Natural killer cell (primary cell): ENCODE measurements at places on chromosomes 5 and 9. TPM values are rescaled to one million over a fixed set of nuclear protein-coding genes. Genes with fewer than 3 reads are reported as not detected.
A peak's percentile ranks its signal among the peaks of the same experiment; 100 is the strongest.

Gene CACFD1
- 5.4 TPM for total RNA-seq

Gene CCL21
- not detected for total RNA-seq

Gene SYNPO
- total RNA-seq = not detected

GRCh38 chr5:82165740-82166530 is 112.2 kb downstream of the RPS23 start:
- no peak for DNase-seq
- H3K27me3 ChIP-seq = no peaks in the 10 kb centered on the region
- H3K36me3 ChIP-seq = no peaks in the 10 kb centered on the region
- no peak overlapping the region for H3K4me3 ChIP-seq
- no peaks in the 10 kb centered on the region for H3K4me1 ChIP-seq
- H3K27ac ChIP-seq = no peak overlapping the region

DNA sequence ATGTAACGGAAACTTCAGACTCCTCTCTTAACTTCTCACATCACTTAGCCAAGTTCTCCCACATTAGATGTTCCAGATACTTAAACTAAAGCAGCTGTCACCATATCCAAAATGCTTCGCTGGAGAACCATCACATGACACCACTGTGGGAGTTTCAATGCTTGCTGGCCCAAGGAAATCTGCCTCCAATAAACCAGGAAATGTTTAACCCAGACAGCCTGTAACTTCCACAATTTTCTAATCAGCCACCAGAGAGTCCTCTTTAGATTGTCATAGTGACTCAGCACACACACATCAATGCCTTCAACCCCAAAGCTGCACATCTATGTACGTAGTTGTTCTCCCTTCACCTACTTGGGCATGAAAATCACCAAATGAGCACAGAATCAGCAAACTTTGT is 118.7 kb downstream of the LPAR1 start:
- no peaks in the 10 kb centered on the region for H3K27me3 ChIP-seq
- DNase-seq = no peak
- H3K27ac ChIP-seq = no peak overlapping the region
- H3K36me3 ChIP-seq = no peaks in the 10 kb centered on the region
- H3K4me1 ChIP-seq = no peaks in the 10 kb centered on the region
- H3K4me3 ChIP-seq = no peak overlapping the region

- H3K27ac ChIP-seq = no peak overlapping the region
- H3K4me1 ChIP-seq = no peaks in the 10 kb centered on the region
- H3K27me3 ChIP-seq = no peaks in the 10 kb centered on the region
- DNase-seq = peak; percentile 10
Measured at GRCh38 chr5:976849-977751, 31.5 kb upstream of the NKD2 start.

DNA sequence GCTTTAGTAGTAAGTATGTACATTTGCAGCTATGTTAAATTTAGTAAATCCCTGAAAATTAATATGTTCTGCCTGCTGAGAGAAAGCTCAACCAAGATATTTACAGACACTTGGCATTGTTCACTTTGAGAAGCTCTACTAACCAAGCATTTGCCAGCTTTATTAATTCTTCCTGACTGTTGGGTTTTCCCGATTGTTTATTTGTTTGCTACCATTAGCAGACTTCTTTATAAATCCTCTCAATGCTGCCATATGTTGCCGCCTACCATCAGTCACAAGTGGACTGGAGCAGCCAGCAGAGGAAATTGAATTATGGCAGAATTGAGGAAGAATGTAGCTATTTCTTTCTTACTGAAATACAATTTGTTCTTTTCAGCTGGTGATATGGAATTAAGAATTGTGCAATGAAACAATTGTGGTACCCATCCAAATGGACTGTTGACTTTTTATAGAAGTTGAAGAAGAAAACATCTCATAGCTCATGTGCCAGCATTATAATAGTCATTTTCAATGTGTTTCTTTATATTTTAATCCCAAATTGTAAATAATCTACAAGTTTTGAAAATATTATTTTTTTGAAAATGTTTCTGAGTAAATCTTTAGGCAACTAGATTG is 588.7 kb upstream of the CDH6 start:
- H3K4me1 ChIP-seq = no peaks in the 10 kb centered on the region
- no peak for DNase-seq
- H3K27me3 ChIP-seq = no peaks in the 10 kb centered on the region
- H3K36me3 ChIP-seq = no peaks in the 10 kb centered on the region

DNA sequence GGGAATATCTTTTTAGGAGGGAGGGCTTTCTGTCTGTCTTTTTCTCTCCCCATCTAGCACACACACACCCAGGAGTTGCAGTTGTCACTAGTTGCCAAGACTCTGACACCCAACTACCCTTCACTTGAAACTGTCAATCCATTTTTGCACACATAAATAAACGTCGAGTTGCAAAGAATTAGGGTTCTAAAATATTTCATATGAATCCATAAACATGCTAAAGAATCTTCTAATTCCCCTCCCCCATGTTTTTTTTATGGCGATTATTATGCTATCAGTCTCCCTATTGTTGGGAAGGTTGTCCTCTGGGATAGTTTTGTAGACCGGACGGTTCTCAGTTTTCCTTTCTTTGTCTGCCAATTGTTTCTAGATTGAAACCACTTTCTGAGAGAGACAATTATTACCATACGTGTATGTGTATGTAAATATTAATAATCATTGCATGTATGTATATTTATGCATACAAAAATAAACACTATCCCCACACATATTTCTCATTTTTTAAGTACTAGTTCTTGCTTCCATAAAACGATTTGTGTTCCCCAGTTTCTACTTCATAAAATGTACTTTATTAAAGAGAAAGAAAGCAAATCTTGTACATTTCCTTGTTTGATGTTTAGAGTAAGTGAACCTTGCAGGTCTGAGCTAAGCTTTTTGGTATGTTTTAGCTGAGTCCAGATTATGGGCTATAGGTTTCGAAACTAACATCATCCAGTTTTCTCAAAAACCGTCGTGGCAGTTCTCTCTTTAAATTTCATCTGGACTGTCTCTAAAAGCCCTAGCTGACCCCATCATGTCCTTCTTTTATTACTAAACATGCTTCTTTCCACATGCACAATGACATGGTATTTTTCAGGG is 165.0 kb upstream of the MPDZ start:
- no peak for DNase-seq
- no peaks in the 10 kb centered on the region for H3K36me3 ChIP-seq

DNA sequence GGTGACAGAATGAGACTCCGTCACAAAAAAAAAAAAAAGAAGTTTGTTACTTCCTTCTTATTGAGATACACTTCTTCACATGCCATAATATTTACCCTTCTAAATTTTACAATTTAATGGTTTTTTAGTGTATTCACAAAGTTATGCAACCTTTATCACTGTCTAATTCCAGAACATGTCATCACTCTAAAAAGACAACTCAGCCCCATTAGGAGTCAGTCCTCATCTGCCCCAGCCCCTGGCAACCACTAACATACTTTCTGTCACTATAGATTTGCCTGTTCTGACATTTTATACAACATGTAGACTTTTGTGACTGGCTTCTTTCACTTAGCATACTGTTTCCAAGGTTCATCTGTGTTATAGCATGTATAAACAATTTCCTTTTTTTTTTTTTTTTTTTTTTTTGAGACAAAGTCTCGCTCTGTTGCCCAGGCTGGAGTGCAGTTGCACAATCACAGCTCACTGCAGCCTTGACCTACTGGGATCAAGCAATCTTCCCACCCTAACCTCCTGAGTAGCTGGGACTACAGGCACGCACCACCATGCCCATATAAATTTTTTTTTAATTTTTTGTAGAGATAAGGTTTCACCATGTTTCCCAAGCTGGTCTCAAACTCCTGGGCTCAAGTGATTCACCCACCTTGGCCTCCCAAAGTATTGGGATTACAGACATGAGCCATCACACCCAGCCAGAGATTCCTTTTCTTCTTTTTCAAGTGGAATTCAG is 18.0 kb downstream of the AQP3 start:
- H3K27me3 ChIP-seq = no peaks in the 10 kb centered on the region
- H3K4me3 ChIP-seq = no peak overlapping the region
- H3K4me1 ChIP-seq = peaks cover 18% of the 10 kb centered on the region
- no peaks in the 10 kb centered on the region for H3K36me3 ChIP-seq
